ENCODE measurements at places on chromosomes 1 and 21.

- DNase-seq = no peak
These were observed 35.9 kb downstream of the CSF1 start for GRCh38 chr1:109946511-109946910.

DNA sequence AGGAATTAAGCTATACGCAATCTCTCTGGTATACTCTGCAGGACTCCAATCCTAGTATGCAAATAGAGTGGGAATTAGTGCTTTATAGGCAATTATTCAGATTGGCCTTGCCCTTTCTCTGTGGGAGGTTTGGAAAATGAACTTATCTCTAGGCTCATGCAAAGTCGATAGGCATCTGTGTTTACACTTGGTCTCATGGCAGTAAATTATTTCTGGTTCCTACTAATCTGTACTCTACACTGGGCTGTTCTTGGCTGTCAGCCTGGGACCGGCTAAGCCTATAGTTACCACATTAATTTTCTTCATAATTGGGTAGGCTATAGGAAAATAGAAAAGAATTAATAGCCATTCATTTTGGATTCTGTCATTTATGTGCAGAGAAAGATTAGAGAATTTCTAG, 544.6 kb downstream of the AMY1C start:
- no peak for DNase-seq

DNA sequence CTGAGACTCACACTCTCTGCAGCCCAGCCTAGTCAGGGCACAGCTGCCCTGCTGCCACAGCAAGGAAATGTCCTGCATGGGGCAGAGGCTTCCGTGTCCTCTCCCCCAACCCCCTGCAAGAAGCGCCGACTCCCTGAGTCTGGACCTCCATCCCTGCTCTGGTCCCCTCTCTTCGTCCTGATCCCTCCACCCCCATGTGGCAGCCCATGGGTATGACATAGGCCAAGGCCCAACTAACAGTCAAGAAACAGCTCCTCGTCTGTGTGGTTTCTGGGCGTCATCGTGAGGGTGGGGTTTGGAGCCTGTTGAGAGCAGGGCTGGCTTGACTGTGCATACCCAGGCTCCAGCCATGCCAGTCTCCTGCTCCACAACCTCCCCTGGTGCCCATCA, 19.5 kb downstream of the FAAH start:
- DNase-seq = no peak

DNA sequence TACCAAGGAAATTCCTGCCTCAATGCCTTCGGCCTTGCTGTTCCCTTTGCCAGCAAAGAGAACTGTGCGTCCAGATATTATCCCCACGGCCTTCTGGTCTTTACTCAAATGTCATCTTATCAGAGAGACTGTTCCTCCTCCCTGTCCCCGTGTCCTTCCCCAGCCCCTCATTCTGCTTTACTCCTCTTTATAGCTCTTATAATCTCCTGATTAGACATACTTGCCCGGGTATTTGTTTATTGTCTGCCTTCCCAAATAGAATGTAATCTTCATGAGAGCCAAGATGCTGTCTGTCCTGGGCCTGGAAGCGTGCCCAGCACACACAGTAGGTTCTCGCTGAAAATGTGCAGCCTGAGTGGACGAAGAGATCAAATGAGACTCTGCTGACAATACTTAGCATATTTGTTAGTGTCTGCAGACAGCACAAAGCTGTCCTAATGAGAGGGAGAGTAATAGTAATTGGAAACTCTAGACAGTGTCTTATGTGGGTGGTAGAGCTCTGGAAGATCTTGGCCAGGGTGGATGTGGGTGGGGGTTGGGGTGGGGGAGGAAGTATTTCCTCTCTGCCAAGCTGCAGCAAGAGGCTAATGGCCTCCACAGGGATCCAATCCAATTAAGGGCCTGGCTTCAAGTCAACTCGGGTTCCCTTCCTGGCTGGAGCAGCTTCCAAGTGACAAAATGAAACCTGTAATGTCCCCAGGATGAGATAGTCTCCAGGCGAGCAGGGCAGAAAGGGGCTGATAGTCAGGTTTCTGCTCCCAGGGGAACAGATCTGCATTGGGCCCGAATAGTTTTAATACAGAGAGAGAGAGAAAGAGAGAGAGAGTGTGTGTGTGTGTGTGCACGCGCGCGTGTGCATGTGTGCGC, 9.5 kb upstream of the CLIC4 start:
- DNase-seq = no peak

- no peak for DNase-seq
These were observed 43.2 kb upstream of the NUF2 start for GRCh38 chr1:163278602-163279001.

DNA sequence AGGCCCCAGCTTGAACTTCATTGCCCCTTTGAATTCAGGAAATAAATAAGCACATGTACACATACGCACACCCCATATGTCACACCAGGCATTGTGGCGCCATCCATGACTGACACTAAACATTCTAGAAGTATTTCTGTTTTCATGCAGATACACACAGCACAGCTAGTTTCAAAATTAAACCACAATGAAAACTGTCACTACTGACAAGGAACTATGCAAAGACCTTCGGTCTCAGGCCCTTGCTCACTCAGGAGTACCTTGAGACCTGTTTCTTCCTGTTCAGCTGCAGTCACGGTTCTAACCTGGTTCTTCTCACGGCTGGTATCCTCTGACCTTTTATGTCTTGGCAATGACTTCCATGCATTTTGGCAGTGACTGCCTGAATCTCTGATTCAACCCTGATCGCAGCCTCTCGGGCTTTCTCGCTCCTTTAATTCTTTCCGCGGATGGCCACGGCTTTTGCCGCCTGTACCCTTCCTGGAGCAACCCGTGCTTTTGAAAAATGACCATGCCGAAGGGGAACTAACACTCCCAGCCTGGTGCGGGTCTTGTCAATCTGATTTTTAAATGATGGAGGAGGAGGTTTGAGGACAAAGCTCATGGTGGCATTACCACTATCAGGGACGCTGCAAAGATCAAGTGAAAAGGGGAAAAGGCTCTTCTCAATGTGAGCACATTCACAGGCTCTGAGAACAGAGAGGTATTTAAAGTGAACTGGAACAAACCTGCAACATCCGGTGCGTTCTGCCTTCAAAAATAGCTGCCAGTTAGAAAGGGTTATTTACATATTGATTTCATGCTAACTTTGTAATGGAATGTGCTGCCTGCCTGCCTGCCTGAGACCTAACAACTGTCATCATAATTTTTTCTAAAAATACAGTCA, 384.6 kb downstream of the RRAGC start:
- no peak for DNase-seq

GRCh38 chr1:91889717-91890459, 3.9 kb upstream of the TGFBR3 start:
- no peak for DNase-seq

DNA sequence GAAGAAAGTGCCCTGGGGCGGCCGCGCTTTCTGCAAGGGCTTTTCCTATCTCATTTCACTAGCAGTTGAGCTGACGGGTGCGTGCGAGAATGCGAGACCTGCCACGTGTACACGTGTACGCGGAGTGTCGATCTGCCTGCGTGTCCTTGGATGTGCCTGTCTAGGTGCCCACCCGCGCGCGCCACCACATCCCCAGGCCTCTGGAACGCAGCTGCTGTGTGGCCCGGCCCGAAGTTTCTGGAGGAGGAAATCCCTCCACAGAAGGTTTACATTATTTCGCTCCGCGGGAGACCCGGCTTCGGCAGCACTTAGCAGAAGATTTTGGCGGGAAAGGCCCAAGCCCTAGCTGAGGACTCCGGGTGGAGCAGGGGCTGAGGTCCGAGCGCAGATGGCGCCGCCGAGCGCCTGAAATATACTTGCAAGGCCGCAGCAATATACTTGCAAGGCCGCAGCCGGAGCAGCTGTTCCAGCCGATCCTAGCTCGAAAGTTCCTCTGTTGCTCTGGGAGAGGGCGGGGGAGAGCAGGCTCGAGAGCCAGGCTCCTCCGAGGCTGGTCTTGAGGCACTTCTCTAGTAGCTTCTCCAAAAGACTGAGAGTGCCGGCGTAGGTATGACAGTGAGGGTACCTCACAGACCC, 3.9 kb downstream of the TBX15 start:
- DNase-seq = no peak

DNA sequence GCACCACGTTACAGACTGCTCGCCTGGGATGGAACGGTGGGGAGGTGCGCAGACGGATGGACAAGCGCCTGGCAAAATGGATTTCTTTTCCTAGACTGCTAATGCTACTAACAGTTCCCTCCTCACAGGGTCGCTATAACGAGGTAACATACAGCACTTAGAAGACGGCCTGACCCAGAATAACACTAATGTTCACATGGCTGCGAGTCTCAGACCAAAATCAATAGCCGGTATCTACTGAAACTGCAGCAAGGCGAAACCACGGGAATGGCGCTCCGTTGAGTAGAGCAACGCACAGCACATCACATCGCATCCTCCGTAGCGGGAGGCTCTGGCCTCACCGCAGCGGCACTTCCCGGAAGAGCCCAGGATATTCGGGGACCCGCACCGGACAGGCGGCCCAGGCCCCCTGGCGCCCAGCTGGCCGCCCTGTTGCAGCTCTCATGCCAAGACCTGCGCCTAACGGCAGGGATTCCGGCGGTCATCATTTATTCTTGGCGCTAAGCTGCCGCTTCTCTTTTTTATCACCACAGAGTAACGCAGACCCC, 46.6 kb downstream of the VPS26C start:
- DNase-seq = no peak

GRCh38 chr1:15848929-15849774, 1.6 kb downstream of the SPEN start:
- DNase-seq = no peak

DNA sequence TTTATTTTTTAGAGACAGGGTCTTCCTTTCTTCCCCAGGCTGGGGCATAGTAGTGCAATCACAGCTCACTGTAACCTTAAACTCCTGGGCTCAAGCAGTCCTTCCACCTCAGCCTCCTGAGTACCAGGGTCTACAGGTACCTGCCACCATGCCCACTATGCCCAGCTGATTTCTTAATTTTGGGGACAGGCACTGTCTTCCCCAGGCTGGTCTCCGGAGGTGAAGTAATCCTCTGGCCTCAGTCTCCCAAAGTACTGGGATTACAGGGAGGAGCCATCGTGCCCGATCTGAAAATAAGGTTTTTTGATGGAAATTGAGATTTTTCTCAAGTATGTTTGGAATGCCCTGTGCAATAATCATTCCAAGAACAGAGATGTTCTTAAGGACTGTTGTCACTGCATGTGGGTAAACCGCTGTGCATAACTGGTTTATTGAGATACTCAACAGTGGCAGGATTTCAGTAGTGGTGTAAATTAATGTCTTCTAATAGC, 934 bp upstream of the MSH4 start:
- DNase-seq = no peak

- no peak for DNase-seq
These were observed 2.1 kb upstream of the CELF3 start for GRCh38 chr1:151718666-151719065.

DNA sequence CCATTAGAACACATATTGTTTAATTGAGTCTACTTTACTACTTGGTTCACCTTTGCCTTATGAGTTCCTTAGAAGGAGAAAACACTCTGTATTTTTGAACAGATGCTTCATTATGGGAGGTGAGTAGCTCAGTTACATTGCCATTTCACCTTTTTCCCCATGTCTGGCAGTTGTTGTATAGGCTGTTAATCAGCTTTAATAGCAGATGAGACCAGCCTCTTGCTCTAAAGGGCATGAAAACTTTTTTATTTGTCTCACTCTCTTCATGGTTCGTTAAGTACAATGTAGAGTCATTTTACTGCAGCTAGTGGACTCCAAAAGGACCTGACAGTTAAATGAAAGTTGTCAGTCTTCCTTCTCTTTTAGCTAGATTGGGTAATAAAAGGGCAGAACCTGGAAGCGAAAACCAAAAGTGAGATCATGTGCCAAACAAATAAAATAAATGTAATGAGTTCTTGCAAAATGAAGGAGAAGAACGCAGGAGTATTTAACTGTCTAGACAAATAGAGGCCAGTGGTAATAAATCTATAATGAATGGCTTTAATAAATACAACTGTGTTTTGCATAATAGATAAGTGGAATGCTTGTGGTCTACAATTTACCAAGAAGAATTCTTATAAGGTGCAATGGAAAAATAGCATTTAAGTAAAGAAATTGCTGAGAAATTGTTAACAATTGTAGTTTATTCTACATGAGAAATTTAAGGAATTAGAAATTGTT, 180.0 kb upstream of the NEGR1 start:
- no peak for DNase-seq

DNA sequence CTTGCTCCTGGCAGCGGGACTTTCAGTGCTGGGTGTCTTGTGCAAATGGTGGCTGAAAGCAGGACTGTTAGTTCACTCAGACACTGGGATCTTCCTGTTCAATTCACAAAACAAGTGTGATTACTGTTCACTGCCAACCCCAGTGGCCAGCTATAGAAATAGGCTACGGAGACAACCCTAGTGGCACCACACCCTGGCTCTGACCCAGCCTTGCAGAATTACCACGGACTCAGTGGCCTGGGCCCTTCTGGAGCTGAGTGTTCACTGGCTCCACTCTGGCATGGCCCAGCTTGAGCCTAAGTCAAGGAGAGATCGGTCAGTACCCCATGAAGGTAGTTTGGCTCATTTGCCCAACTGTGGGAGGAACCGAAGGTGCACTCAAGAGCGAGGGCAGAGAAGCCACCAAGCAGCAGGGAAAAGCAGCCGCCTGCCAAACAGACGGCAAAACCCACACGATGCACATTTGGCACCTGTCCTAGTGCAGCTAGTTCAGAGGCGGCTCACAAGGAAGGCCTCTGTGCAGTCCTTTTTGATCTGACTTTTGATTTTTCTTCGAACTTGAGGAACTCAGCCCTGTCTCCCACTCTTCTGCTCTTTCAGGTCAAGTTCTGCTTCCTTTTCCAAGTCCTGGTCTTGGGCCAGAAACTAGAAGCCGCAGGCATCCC, 5.9 kb downstream of the KIAA2013 start:
- no peak for DNase-seq

DNA sequence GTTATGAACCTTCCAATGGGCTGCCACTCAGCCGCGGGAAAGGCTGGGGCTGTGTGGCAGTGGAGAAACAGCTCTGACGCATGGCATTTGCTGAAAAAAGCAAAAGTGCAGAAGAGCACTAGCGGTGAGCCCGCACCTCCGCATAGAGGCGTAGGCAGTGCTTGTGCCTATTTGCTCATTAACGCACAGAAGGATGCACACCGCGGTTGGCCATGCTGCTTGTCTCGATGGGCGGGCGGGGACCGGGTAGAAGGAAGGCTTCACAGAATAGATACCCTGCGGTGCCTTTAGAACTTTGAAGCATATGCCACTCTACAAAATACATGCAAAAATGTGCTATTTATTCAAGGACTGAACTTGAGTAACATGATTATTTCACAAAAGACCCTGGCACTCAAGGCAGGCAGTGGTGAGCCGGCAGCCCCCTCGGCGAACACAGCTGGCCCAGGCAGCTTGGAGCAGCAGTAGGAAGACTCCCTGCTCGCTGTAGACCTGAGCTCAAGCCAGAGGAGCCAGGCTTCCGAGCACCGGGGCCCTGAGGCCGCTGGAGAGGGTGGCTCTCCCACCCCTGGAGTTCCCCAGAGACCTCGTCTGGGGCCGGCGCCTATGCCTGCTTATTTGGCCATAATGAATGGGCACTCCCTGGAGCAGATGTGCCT, 71.5 kb downstream of the SIK1 start:
- DNase-seq = no peak

- DNase-seq = no peak
These were observed 1150.5 kb upstream of the TMPRSS15 start for GRCh38 chr21:19553919-19554615.

- DNase-seq = no peak
These were observed 86.8 kb downstream of the GDAP2 start for GRCh38 chr1:117842408-117843170.

Measured in D721Med (cell line).